Fibroblast of skin of left biceps (primary cell): ENCODE measurements at places on chromosomes 7 and 10.

GRCh38 chr7:16851829-16852228, 30.0 kb downstream of the AGR3 start:
- DNase-seq, result no peak

- no peak for DNase-seq
Observed at GRCh38 chr7:102830197-102830596, 81.4 kb downstream of the FAM185A start.

DNA sequence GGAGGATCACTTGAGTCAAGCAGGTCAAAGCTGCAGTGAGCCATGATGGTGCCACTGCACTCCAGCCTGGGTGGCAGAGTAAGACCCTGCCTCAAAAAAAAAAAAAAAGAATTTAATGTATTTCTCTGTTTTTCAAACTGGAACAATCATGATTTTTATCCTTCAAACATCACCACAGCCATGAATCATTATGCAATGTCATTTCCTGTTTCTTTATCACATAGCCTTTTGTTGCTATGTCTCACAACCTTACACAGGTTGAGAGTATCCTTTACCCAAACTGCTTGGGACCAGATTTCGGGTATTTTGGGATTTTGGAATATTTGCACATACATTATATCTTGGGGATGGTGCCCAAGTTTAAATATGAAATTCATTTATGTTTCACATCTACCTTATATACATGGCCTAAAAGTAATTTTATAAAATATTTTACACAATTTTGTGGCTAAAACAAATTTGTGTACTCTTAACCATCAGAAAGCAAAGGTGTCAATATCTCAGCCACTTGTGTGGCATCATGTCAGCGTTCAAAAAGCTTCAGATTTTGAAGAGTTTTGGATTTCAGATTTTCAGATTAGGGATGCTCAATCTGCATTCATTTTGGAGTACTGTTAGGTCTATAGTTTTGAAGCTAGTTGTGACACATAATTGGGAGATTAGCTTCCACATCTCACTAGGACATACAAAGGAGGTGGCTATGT, 8.2 kb downstream of the NT5C3A start:
- no peak for DNase-seq

GRCh38 chr7:13290975-13291374, 603.5 kb downstream of the ARL4A start:
- DNase-seq, result peak; percentile 35

DNA sequence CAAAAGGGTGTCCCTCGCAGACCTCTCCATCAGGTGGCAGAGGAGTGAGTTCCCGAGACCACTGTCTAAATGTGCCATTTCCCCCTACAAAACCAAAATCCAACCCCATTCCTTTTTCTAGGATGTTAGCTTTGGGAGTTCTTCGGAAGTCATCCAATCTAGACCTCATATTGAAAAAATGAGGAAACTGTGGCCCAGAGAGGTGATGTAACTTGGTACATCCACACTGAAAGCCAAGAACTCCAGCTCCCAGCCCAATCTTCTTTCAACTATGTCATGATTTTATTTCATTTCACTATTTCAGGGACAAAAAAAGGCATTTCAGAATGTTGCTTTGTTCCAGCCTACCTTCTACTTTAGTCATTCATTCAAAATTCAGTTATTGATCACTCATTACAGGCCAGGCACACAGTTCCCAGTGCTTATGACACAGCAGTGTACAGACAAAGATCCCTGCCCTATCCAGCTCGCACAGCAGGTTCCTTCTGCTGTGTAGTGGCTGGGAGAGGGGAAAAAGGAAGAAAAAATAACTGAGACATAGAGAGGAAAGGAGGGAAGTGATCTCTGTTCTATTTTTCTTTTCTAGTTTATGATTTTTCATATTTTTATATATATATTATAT, 35.8 kb downstream of the SCRN1 start:
- DNase-seq, result no peak

GRCh38 chr7:20971219-20971618, 184.5 kb upstream of the SP8 start:
- DNase-seq, result no peak

GRCh38 chr7:11239316-11239715, 265.6 kb downstream of the PHF14 start:
- peak; percentile 40 for DNase-seq

DNA sequence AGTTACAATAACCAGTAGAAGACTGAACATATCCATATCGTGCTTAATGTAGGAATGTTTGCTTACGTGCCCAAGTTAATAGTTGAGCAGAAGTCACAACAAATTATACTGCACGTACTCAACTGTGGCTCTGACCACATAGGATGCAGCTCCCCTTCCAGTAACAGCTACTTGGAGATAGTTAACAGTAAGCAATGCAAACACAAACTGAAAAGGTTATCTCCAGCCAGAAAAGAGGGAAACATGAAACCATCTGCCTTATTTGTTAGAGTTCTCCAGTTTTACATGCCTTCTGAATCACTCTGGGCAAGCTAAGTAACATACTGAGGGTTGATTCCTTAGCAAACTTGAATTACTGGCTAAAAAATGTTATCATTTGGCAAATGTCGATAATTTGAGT, 9.8 kb downstream of the DHX32 start:
- no peak for DNase-seq

DNA sequence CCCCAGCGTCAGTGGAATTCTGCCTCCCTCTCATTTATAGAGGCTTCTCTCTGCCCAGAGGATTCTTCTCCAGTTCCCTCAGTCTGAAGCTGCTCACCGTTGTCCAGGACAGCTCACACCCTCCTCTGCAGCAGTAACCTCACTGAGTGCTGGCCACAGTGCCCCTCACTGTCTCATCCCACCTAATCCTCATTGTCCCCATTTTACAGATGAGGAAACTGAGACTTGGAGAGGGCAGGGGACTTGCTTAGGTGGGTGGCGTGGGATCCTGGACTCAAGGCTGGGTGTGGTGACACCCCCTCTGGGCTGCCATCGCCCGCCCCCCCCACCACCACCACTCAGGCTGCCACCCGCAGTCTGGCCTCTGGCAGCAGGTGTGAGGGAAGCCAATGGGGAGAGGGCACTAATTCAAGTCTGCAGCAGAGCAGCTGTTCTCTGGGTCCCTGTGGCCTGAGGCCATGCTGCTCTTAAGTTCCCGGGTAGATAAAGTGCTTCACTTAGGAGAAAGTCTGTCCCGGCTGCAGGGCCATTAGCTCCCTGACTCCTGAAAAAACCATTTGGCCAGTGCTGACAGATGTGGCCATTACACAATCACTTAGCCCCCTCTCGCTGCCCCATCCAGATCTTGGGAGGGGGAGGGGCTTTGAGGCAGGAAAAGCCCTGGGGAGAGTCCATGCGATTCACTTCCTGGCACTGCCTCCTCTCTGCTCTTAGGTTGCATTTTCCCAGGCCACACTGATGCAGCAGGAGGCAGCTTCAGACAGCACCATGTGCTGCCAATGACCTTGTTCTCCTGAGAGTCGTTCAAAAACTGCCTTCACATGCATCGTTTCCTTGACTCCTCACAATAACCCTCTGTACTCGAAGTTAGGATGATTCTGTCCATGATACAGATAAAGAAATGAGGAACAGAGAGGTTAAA, 36.3 kb downstream of the DRGX start:
- DNase-seq, result no peak

DNA sequence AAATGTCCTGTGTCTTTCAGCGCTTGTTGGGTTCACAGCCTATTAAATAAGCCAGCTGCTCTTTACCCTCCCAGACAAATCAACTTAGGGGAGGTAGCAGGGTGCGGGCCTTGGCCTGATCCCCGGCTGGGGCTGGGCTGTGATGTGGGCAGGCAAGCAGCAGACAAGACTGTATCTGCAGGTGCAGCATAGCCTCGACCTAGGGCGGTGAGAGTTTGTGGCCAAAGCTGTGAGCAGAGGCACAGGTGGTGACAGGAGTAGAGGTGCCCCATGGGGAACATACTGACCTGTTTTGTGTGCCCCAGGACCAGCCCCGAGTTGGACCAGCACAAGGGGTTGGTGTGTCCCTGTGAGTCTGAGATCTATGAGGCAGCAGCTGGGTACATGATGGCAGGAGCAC, 885.4 kb downstream of the ZNF37A start:
- DNase-seq, result no peak

GRCh38 chr7:149284343-149284742, 22.3 kb downstream of the ZNF783 start:
- no peak for DNase-seq

DNA sequence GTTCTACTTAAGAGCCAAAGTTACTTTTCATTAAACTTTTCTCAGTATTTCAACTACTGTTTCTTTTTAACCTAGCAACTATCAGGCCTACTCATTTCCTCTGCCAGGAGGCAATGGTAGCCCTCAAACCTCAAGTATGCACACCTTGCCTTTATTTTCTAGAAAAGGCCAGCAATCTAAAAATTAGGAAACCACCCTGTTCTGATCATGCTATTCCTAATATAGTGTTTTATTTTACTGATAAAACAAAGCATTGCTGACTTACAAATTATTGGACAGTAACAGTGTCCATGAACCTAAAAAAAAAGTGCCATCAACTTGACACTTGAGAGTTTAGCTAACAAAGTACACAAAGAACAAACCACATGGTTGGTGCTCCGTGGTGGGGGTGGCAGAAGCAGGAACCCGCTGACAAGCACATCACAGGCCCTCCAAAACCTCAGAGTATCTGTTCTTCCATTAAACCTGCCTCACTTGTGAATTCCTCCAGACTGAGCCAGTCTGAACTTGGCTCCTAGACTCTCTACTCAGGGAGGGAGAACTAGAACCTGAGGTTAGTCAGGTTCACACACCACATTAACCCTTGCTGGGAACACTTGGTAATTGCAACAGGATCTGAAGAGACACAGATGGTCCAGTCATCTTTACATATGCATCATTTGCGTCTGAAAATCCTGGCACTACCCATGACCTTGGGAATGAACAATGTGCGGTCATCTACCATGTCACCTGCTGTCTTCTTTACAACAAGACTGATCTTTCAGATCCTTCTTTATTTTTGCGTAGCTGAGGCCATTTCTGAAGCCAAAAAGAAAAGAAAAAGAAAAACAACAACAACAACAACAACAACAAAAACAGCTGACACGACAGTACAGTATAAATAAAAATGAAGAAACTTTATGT, 31.9 kb downstream of the PIP4K2A start:
- DNase-seq, result no peak

DNA sequence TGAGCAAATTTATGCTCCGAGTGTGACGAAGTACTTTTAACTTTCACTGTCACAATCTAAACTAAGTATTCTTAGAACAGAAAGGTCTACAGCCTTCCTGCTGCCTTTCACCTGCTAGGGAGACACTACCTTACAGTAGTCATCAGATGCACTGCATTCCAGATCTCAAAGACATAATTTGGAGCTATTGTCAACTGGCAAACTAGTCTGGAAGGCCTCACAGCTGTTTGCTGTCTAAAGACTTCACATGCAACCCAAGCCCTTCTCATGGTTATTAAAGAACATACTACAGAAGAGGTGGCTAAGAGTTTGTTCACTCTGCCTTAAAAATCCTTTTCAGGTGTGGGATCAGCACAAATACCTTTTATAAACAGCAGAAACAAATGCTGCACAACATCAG, 91.8 kb upstream of the KCNIP2 start:
- no peak for DNase-seq

- no peak for DNase-seq
Observed at GRCh38 chr10:75540357-75540966, 109.0 kb downstream of the LRMDA start.

DNA sequence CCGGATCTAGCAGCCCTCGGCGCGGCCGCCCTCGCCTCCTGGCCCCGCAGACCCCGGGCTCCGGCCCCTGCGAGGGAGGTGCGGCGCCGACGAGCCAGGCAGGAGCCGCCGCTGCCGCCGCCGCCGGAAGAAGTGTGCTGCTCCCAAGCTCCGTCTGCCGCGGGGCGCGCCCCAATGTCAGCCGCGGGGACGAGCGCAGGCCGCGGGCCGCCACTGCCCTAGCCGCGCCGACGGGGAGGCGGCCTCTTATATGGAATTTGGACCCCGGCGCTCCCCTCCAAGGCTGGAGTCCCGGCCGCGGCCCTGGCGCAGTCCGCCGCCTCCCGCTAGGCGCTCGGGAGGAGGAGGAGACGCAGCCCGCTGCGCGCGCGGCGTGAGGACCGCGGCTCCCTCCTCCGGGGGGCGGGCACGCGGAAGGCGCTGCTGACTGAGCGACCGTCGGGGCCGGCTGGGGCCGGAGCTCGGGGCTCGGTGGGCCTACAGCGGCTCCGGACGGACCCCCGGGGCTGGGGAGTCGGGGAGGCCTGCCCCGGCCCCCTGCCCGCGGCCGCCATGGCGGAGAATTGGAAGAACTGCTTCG, at the start of gene TRIM8:
TRIM8 (plus strand) TSS at position 414 of the 580 bp plus-strand sequence; CDS start at position 553, 139 bp downstream.
- no peak for DNase-seq

DNA sequence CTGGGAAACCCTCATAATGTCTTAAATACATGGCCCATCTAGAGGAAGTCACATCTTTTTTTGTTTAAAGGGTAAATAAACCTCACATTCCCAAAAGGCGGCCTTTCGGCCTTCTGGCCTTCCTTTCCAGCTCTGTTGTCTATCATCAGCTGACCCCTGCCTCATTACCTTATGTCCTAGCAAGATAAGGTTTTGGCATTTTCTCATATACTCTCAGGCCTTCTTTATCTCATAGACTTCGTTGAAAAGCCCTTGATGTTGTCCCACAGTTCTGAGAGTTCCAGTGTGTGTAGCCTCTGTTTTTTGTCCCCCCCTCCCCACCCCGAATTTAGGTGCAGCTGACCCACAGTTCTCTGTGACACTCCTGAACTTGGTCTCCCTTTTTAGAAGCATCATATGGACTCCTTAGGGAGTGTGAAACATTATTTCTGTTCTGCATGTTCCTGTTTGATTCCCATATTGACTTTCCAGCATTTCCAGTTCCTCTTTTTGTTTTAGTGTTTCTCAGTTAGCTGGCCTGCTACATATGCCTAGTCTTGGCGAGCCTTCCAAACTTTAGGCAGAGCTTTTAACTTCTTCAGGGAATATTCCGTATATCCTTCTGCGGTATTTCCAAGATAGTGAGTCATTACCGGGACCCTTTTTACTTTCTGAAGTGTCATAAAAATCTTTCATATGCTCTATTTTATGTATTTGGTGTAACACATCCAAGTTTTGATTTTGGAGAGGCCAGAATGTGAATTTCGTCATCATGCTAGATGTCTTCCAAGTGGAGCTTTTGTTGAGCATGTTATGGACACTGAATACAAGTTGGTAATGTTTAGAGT, 138.5 kb downstream of the LRRC4 start:
- peak; percentile 21 for DNase-seq

- peak; percentile 87 for DNase-seq
Observed at GRCh38 chr10:132987671-132988571, 45.6 kb upstream of the CFAP46 start.

DNA sequence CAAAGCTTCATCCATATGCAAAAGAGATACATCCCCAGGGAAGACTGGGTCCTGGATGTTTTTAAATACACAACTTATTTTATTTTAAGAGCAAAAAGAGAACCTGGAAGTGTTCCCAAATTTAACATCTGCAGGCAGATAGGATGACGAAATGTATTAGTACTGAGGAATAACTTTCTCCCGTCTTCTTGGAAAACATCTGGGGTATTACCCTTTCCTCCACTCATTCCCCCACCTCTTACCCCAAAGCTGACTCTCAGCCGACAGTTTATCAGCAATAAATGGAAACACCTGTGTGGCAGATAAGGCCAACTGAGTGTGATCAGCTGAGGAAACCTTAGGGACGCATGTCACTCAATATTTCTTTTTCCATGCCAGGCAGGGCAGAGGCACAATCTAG, 435.6 kb upstream of the NPVF start:
- DNase-seq, result peak; percentile 10
